Activated CD4-positive, alpha-beta T cell treated with anti-CD3 and anti-CD28 coated beads, Interleukin-2, amount 50 U/mL, for 4 hours (primary cell): ENCODE measurements at places on chromosomes 5 and 9.

DNA sequence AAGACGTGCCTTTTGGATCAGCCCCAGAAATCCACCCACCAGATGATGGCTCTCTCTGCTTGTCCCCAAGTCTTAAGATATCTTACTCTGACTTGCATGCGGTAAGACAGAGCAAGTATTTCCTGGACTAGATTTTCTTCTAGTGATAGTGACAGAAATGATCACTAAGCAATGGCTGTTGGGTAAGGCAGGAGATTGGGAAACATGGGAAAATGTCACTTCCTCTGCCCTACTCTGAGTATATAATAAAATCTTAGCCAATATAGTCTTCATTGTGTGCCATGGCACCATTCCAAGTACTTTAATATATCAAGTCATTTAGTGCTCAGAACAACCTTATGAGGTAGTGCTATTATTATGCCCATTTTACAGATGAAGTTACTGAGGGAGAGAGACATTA lies 31.0 kb upstream of the GNA14 start:
- DNase-seq = no peak

DNA sequence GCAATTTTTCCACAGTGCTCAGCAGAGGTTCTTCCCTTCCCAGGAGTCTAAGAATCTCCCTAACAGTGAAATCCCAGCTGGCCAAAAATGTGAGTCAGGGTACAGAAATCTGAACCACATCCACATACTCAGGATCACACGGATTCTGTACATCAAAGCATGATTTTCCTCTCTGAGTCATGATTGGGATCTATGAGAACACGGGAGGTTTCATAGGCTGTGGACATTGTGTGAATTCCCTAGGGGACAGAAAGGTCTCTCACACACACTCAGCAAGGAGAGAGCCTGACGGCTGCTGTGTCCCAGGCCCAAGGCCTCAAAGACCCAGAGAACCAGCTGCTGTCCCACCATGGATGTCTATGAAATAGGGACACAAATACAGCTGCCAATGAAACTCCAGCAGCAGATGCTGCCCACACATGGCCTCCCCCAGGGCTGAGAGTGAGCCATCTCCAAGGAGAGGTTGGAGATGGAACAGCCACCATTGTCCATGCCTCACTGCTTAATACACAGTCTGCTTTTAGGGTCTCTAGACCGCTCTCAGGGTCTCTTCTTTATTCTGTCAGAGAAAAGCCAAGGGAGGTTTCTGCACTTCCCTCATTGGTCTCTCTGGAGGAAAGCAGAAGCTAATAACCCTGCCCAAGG lies 102.7 kb downstream of the ADAMTS12 start:
- no peak for DNase-seq

GRCh38 chr5:14142202-14142826 lies 828 bp upstream of the TRIO start:
- DNase-seq = no peak

DNA sequence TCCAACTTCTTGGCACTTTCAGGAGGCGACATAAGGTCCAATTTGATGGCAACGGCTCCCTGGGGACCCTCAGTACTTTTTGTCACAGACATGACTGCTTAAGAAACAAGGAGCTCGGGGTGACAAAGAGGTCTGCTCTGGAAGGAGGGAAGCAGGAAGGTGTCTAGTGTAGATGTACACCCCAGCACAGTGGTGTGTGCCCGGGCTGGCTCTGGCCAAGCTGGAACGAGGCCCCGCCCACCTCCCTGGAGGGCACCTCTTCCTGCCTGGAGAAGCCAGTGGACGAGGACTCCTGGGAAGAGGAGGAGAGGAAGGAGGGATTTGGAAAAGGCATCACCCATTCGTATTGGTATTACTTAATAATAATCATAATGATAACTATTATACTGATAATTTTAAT lies at the start of gene SLC36A2:
SLC36A2 (minus strand) TSS at position 191 of the 400 bp plus-strand sequence; CDS start at position 92, 99 bp downstream.
- no peak for DNase-seq

DNA sequence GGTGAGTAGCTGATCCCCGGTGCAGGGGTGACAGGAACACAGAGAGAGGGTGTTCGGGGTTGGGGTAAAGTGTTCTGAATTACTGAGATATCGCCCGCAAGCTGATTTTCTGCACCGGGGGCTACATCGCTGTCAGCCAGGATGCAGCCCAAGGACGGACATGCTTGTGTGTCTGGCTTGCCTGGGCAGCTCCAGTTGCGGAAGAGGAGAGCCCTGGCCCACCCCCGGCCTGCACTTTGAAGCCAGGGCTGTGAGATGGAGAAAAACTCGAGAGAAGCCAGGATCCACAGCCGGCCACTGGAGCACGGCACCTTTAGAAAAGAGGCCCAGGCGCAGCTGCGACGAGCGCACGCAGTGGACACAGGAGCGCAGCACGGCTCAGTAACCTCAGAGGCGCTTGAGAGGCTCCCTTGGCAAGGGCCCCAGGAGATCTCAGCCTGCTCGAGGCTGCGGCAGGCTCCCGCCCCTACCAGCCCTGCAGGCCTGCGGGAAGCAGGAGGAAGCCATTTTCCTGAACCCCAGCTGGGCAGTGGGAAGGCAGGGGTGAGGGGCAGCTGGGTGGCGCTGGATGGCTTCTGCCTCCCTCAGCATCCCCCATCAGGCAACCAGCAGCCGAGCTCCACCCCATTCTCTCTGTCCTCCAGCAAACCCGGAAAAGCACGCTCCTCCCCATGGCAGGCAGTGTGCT lies 59.2 kb downstream of the C9orf50 start:
- DNase-seq = no peak

DNA sequence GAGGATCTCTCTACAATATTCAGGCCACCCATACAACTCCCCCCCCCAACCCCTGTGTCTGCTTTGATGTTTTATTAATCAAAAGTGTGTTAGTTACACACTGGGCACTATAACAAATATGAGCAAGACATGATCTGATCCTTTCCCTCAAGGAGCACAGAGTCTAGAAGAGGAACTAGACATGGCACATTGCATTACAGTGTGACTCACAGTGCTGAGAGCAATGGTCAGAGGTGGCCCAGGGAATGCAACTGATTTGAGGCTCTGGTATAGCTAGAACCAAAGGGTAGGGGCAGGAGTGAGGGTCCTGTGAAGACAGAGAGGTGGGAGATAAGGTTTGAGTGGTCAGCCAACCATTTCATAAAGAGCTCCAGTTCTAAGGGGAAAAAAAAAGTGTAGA lies 539.2 kb downstream of the ACTL7B start:
- DNase-seq = no peak

DNA sequence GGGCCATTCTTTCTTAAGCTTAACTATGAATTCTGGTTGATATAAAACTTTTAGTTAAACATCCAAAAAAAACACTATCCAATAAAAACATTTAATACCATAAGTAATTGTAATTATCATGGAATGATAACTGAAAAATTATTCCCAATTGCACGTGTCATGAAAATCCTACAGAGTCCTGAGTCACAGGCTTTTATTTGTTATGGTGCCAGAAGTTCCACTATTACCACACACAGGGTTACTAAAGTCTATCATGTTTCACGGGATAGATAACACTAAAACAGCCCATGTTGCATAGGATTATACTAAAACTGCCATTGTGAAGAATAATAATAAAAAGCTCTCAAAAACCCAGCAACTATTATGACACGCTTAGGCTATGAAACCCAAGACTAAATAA lies 1381.8 kb downstream of the EFNA5 start:
- no peak for DNase-seq

GRCh38 chr5:31663519-31663918 lies 24.6 kb downstream of the PDZD2 start:
- DNase-seq = no peak

DNA sequence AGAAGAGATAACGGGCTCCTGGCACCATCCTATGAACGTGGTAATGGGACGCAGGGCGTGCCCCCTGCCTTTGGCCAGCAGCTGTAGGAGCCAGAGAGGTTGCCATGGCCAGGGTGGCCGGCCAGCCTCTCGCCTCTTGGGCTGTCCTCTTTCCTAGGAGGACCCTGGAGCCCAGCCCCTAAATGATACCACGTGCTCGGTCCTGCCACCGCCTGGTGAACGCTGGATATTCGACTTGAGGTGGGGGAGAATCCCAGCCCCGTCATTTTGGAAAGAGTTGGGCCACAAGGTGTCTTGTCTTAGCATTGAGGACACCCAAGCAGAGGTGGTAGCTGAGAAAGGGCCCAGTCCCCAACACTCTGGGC lies 391 bp upstream of the NRG2 start:
- no peak for DNase-seq

DNA sequence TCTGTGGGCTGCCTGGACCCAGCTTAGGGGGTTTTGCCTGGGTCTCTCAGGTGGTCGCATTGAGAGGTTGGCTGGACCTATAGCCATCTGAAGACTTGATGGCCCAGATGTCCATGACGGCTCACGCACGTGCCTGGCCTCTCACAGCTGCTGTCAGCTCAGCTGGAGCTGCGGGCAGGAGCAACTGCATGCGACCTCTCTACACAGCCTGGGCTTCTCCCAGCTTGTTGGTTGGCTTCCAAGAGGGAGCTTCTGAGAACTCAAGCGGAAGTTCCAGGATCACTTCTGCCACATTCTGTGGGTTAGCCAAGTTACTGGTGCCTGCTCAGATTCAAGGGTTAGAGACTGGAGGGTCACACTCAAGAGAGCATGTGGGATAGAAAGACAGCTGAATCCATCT lies 99.2 kb downstream of the DAPK1 start:
- no peak for DNase-seq

DNA sequence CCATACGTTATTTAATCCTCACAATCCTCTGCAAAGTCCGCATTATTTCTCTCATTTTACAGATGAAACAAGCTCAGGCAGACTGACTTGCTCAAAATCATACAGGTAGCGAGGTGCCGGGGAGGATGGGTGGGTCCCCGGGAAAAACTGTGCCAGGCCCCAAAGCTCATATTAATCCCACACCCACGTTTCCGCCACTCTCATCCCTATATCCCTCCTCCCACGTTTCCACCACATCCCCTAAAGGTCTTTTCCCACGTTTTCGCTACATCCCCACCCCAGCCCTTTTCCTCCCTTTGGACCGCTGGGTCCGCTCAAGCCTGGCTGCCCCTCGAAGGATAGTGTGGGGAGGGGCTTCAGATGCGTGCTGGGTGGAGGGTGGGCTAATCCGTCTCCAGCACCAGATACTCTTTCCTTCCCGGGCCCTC lies 434 bp upstream of the FSD1L start:
- DNase-seq = no peak

- DNase-seq = no peak
Measured at GRCh38 chr5:93793159-93793781, 51.9 kb upstream of the POU5F2 start.

- no peak for DNase-seq
Measured at GRCh38 chr5:127097278-127097677, 24.0 kb upstream of the C5orf63 start.
